Fibroblast of the aortic adventitia (primary cell): ENCODE measurements at places on chromosomes 16 and 17. TPM values are rescaled to one million over a fixed set of nuclear protein-coding genes. Genes with fewer than 3 reads are reported as not detected.

NCOR1 gene
- 117 and 139 TPM in 2 replicates for total RNA-seq

XAF1 gene
- total RNA-seq, result 27.5 and 47.1 TPM in 2 replicates

RPL38 gene
- total RNA-seq, result 268 and 400 TPM in 2 replicates

LRRC75A gene
- total RNA-seq, result 3.6 and 6.1 TPM in 2 replicates

MRC2 gene
- 170 and 245 TPM in 2 replicates for total RNA-seq

AKAP10 gene
- total RNA-seq, result 26.8 and 28.3 TPM in 2 replicates

KRTAP9-4 gene
- not detected in 2 replicates for total RNA-seq

KRTAP1-5 gene
- total RNA-seq, result 1.4 TPM in 1 of 2 replicates, not detected in the other

GPRC5B gene
- total RNA-seq, result 20.2 and 47.4 TPM in 2 replicates

KRTAP4-12 gene
- not detected in 2 replicates for total RNA-seq

CCL1 gene
- not detected in 2 replicates for total RNA-seq

CA7 gene
- not detected in 2 replicates for total RNA-seq

EXOC3L1 gene
- 0.98 TPM in 1 of 2 replicates, not detected in the other for total RNA-seq

SYT17 gene
- total RNA-seq, result under 0.01 TPM in 1 of 2 replicates, not detected in the other

DNA sequence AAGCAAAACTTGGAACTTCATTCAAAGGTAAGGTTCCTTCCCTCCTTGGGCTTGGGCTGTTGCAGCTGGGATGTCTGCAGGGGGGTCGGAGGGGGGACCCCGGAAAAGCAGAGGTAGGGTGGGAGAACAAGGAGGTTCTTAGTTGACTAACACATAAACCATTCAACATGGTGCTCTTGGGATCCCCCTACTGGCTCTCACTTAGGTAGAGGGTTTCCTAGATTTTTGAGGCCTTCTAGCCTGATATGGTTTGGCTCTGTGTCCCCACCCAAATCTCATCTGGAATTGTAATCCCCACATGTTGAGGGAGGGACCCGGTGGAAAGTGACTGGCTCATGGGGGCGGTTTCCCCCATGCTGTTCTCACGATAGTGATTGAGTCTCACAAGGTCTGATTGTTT, 93.9 kb downstream of the RGS9 start:
- no peak for DNase-seq

GRCh38 chr16:3474136-3474779, 21.0 kb downstream of the C16orf90 start:
- no peak for DNase-seq

- no peak for DNase-seq
These were observed 17.1 kb upstream of the RNPS1 start for GRCh38 chr16:2284797-2285576.

DNA sequence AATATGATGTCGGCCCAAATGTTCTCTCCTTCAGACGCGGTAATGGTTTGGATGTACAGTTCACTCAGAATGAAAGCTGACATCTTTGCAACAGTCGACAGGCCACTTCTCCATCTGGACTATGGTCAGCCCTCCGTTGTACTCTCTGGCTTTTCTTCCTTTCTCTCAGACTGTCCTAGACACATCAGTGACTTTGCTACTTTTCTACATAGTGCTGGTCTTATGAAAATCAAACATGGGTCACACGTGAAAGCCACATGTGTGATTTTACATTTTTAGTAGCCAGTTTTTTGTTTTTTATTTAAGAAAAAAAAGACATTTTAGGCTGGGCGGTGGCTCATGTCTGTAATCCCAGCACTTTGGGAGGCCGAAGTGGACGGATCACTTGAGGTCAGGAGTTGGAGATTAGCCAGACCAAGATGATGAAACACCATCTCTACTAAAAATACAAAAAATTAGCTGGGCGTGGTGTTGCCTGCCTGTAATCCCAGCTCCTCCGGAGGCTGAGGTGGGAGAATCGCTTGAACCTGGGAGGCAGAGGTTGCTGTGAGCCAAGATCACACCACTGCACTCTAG, 644.1 kb downstream of the KCNJ2 start:
- DNase-seq, result peak; percentile 17

- DNase-seq, result no peak
These were observed 4.6 kb upstream of the NPRL3 start for GRCh38 chr16:143047-143446.

GRCh38 chr16:66391726-66392670, 25.5 kb downstream of the CDH5 start:
- no peak for DNase-seq

DNA sequence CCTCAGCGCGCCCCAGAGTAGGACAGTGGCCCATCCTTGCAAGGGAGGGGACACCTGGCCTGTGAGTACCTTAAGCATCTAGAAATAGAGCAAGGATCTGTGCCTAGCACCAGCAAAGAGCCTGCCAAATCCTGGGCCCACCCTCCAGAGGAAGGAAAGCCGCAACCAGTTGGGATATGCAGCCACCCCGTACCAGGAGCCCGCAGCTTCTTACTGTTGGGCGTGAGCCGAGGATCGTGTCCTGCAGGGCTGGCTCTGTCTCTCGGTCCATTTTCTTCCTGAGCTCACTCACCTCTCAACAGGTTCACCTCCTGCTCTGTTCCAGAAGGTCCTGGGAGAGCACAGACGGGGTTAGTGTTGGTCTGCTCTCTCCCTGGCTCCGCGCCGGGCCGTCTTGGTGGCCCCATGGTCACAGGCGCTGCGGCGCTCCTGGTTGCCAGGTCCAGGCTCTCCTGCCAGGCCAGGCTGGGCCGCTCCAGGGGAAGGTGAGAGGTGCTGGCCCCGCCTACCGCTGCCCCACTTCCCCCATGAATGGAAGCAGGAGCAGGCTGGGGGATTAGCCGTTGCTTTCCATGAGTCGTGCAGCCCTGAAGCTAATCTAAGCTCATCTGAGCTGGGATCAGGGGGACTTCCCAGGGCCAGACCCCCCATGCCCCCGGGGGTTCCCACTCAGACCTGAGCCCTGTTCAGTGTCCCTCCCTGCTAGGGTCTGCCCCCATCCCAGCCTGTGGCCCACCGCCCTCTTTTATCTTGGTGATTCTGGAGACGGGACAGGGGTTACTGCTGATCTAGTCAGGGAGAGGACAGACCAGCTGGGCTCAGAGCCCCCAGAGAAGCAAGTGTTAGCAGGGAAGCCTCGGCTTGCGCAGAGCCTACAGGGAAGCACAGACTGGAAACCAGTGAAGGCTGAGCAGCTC, 12.7 kb downstream of the ENDOV start:
- DNase-seq, result no peak

GRCh38 chr16:66103211-66103610, 263.3 kb upstream of the CDH5 start:
- DNase-seq, result peak; percentile 49

DNA sequence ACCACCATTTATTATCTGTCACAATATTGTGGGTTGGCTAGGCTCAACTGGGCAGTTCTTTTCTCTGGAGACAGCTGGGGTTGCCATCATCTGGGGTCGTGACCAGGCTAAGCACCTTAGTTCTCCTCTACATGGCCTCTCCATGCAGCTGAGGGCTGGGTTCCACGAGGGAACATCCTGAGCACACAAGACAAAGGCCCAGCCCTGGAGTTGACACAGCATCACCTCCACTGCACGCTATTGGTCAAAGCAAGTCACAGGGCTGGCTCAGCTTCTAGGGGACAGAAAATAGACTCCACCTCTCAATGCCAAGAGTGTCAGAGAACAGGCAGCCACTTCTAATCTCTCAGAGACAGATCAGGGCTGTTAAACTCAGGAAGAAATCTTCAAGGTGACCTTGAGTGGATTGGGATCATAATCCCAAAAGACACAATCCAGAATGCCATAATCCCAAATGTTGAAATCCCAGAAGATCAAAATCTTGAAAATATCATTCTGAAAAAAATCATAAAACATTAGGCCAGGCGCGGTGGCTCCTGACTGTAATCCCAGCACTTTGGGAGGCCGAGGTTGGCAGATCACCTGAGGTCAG, 13.0 kb upstream of the USP10 start:
- no peak for DNase-seq

GRCh38 chr16:65665586-65665985, 543.7 kb upstream of the CDH11 start:
- DNase-seq, result peak; percentile 30

DNA sequence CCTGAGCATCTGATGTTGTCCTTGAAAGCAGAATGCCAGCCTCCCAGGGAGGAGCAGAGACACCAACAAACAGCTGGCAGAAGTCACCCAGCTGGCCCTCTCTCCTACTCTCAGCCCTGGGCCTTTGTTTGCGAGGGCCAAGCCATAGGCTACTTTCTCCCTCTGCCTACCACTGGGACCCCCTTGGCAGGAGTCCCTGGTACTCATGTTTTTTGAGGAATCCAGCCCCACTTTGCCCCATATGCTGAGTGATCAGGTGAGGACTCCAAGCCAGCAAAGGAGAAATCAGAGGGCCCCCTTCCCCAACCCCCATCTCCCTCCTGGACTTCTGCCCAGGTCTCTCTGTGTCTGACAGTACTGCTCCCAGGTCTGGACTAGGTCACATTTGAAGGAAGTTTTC, 121.9 kb downstream of the USP31 start:
- DNase-seq, result no peak

GRCh38 chr16:89863741-89864526, 9.5 kb upstream of the TCF25 start:
- DNase-seq, result peak; percentile 48

- DNase-seq, result no peak
These were observed 83.2 kb downstream of the C16orf78 start for GRCh38 chr16:49456763-49457162.

- DNase-seq, result no peak
These were observed 5.7 kb downstream of the MGAT5B start for GRCh38 chr17:76873856-76874255.

- peak; percentile 44 for DNase-seq
These were observed 239.9 kb upstream of the DYNLRB2 start for GRCh38 chr16:80300876-80301275.

DNA sequence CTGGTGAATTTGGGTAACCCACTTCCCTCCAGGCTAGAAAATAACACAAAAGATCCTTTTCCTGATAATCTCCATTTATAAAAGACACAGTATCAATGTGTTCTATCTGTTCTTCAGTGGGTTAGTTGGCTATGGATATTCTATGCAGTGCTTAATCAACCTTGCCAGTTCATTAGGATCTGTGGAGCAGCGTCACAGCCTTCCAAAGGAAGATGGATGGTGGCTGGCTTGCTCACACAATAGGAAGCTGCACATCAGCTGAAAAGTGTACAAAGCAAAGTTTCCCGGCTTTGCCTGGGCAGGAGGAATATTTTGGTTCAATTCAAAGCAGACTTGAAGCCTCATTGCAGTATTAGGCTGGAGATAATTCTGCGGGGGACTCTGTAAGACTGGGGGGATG, 70.3 kb upstream of the CA10 start:
- DNase-seq, result no peak

GRCh38 chr17:45388604-45389325, 43.9 kb downstream of the ARHGAP27 start:
- DNase-seq, result peak; percentile 41

DNA sequence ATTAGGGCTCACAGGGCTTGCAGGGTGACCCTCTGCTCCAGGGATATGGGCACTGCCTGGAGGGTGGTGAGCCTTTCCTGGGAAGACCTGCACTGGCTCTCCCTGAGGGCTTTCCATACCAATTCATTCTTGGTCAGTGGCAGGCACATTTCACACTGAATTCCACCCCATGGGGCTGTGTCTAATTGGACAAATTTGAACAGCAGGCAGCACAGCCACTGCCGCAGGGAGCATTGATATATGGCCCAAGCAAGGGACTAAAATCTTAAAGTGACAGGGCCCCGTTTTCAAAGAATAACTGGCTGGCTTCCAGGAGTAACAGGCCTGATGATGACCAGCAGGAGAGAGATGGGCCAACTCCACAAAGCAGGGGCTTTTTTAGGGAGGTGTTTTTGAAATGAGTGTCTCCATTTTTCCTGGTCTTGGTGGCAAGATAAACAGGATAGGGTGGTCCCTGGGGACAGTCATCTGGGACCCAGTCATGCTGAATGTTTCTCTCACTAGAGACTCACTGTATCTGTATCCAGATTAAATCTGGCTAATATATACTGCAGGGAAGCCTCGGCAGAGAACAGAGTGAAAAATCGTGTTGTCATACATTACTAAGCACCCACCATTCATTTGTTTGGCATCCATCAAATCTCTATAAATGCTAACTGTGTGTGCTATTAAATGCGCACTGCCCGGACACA, 74.1 kb upstream of the TBX2 start:
- DNase-seq, result peak; percentile 66

GRCh38 chr17:29683481-29683880, 60.8 kb upstream of the CORO6 start:
- no peak for DNase-seq

- DNase-seq, result no peak
These were observed 292.4 kb upstream of the HSBP1 start for GRCh38 chr16:83515395-83515794.

GRCh38 chr17:28346746-28347246, 10.5 kb downstream of the POLDIP2 start:
- no peak for DNase-seq

- no peak for DNase-seq
These were observed 52.5 kb upstream of the TEX2 start for GRCh38 chr17:64315570-64315969.

- DNase-seq, result no peak
These were observed 7.8 kb upstream of the PDP2 start for GRCh38 chr16:66872559-66872942.

GRCh38 chr16:75754141-75754540, 27.9 kb upstream of the CPHXL start:
- DNase-seq, result peak; percentile 37

DNA sequence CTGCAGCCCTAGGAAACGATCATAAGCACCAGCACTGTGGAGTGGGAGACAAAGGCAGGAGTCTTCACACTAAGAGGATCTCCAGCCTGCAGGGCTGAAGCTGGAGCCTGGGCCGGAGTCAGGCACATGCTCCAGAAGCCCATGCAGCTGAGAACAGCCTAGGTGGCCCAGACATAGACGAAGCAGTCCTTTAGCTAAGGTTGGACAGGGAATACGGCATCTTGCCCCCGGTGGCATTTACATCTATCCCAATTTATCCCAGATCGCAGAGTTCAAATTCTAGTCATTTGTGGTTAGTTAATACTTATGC, 13.9 kb downstream of the TSPOAP1 start:
- no peak for DNase-seq

DNA sequence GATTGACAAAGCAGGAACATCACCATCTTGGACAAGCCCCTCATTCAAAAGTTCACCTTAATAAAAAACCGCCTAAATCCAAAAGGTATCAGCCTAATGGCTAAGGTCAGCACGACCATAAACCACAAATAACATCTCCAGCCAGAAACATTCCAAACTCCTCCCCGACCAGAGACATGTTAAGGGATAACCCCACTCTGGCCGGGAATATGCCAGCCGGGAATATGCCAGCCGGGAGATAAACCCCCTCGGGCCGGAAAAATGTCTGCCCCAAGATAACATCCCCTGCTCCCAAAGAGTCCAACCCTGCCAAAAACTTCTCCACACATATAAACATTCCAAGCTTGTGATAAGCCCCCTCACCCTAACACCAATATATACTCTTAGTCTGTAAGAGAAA, 1.4 kb downstream of the DHX33 start:
- no peak for DNase-seq

- no peak for DNase-seq
These were observed 9.0 kb upstream of the WSB1 start for GRCh38 chr17:27284811-27285415.

GRCh38 chr17:77888242-77889134, 70.0 kb upstream of the TNRC6C start:
- DNase-seq, result peak; percentile 17

DNA sequence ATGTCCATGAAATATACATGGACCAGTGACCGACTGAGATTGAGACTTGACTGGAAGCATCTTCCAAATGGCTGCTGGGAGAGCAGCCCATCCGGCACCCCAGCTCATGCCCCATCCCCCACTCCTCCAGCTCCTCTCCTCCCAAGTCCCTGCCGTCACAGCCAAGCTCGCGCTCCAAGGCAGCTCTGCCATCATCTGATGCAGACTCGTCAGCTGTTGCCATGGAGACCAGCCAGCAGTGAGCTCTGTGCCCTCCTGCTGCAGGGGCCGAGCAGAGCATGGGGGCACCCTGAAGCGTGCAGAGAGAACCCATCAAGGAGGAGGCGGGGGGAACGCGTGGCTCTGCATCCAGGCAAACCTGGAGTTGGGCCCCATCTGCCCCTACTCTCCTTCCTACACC, 74.5 kb upstream of the TNRC6C start:
- DNase-seq, result peak; percentile 5
